ENCODE measurements at places on chromosomes 5 and 9. TPM values are rescaled to one million over a fixed set of nuclear protein-coding genes. Genes with fewer than 3 reads are reported as not detected.

The LHX2 gene
- not detected for total RNA-seq

The HEMGN gene
- total RNA-seq, result 1.6 TPM

GRCh38 chr9:126550891-126551351, 62.8 kb upstream of the LMX1B start:
- H3K27ac ChIP-seq, result no peak overlapping the region
- H3K4me3 ChIP-seq, result no peak overlapping the region
- no peak for DNase-seq

DNA sequence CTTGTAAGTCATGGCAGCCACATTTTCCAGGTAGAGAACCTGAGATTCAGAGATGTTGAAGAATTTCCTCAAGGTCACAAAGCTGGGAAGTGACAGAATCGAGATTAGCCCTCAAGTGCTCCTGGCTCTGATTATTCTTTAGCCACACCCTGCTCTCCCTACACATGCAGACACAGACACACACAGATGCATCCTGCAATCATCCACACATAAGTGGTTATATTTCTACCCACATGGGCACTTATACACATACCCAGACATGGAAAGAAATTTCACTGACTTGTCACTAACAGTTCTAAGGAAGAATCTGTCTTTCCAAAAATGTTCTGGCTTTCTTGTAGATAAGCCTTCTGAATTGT, 32.2 kb upstream of the GALNT10 start:
- H3K4me1 ChIP-seq, result no peaks in the 10 kb centered on the region
- no peak overlapping the region for H3K27ac ChIP-seq
- DNase-seq, result no peak
- no peaks in the 10 kb centered on the region for H3K36me3 ChIP-seq

GRCh38 chr9:14238518-14238917, 75.4 kb downstream of the NFIB start:
- H3K27ac ChIP-seq, result no peak overlapping the region
- H3K4me1 ChIP-seq, result no peaks in the 10 kb centered on the region
- H3K4me3 ChIP-seq, result no peak overlapping the region

DNA sequence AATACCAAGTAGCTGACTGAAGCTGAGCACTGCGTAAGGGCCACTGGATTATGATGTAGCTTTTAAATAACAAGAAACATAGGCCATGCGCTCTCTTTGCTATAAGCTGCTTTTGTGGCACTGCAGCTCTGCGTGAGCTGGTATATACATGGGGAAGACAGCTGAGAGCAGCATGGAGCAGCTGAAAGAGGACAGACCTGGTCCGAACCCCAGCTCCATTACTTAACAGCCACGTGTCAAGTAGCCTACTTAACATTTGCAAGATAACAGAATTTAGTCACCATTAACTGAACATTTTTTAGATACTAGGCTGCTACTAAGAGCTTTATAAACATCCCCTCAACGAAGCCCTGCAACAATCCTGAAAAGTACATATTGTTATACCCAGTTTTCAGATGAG, 69.3 kb downstream of the PTPN3 start:
- H3K36me3 ChIP-seq, result no peaks in the 10 kb centered on the region
- H3K27me3 ChIP-seq, result peaks cover 14% of the 10 kb centered on the region
- no peaks in the 10 kb centered on the region for H3K4me1 ChIP-seq
- H3K4me3 ChIP-seq, result no peak overlapping the region
- no peak for DNase-seq

DNA sequence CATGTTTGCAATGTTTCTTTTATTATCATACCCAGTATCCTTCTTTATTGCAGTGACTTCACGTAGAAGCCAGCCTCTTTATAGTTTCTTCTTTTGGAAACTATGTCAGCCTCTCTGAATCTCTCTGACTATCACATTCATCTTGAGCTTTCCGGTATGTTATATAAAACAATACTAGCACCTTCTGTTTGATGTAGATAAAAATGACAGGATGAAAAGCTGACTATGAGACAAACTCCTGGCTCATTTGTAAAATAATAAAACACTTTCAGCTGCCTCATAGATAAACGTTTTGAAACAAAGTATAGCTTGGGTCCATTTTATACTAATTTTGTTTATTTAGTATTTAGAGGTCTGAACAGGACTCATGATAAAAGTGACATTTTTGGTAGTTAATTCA, 1145.4 kb upstream of the NUDT12 start:
- H3K4me1 ChIP-seq, result no peaks in the 10 kb centered on the region
- no peaks in the 10 kb centered on the region for H3K27me3 ChIP-seq
- no peak overlapping the region for H3K4me3 ChIP-seq
- no peak for DNase-seq
- H3K27ac ChIP-seq, result no peak overlapping the region
- no peaks in the 10 kb centered on the region for H3K36me3 ChIP-seq

DNA sequence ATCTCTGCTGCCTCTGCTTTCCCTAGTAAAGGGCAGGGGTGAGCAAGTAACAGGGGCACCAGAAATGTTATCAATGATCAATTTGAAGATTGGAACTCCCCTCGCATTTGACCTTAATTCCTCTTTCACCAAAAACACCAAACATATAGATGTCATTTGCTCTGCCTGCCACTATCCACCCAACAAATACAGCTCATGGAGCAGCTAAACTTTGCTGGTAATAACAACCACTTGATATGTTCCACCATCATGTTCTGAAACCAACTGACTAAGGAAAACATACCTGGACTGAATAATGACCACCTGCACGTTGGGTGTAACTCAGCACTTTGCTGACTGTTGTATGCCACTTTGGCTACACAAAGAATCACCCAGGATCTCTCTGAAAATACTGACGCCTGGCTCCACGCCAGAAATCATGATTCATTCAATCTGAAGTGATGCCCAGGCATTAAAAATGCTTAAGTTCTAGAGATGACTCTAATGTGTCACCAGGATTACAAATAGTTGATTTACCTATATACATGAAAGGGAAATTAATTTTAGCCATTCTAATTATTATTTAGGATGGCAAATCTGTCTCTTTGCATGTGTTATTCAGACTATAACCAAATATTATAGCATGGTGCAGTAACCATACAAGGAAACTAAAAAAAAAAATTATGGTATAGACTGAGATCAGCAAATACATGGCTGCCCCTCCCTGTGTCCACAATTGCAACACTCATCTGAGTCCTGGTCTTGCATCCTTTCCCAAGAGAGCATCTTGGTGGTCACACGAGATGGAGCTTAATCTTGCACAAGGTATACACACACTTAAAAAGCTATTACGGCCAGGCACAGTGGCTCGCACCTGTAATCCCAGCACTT, 43.1 kb upstream of the TTC39B start:
- DNase-seq, result no peak
- no peaks in the 10 kb centered on the region for H3K27me3 ChIP-seq

DNA sequence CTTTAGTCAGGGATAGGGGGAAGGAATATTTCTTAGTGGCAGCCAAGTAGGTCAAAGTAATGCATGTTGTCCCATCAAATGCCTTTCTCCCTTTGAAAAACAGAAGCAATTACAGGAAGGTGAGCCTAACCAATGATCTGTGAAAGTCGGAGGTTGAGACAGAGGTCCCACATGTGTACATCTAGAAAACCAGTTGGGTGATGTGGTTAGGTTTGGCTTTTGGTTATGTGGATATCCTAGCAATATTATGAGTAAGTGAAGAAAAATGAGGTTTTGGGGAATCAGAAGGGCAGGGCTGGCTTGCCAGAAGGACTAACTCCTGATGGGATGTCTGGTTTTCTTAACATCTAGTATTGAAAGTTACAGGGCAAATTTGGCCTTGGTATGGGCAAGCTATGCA, 63.4 kb upstream of the PALM2AKAP2 start:
- no peaks in the 10 kb centered on the region for H3K27me3 ChIP-seq
- no peak overlapping the region for H3K4me3 ChIP-seq
- no peak for DNase-seq
- no peaks in the 10 kb centered on the region for H3K36me3 ChIP-seq
- no peak overlapping the region for H3K27ac ChIP-seq

Measured in activated CD8-positive, alpha-beta T cell treated with anti-CD3 and anti-CD28 coated beads, Interleukin-2, amount 10 ng/mL, durations not matched to agents 7 days and 5 days (primary cell).